ENCODE measurements at places on chromosomes 5 and 9. TPM values are rescaled to one million over a fixed set of nuclear protein-coding genes. Genes with fewer than 3 reads are reported as not detected.

GRCh38 chr5:42285230-42285629 lies 138.0 kb upstream of the GHR start:
- DNase-seq, result no peak

DNA sequence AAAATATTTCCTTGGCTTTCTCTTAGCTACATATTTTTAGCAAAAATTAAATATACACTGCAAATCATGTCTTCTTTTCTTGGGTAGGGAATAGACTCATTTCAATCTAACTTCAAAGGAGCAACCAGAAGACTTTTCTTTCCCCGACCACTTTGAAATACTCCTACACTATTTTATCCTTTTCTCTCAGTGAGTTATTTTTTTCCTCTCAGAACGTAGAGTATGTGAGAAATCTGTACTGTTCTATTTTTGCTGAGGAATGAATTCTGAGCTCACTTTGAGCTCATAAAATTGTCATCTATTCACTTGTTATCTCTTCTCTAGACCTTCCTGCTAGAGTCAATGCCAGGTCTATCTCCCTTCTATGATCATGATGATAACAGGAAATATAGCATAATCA lies 22.2 kb upstream of the DAPK1 start:
- no peak for DNase-seq

DNA sequence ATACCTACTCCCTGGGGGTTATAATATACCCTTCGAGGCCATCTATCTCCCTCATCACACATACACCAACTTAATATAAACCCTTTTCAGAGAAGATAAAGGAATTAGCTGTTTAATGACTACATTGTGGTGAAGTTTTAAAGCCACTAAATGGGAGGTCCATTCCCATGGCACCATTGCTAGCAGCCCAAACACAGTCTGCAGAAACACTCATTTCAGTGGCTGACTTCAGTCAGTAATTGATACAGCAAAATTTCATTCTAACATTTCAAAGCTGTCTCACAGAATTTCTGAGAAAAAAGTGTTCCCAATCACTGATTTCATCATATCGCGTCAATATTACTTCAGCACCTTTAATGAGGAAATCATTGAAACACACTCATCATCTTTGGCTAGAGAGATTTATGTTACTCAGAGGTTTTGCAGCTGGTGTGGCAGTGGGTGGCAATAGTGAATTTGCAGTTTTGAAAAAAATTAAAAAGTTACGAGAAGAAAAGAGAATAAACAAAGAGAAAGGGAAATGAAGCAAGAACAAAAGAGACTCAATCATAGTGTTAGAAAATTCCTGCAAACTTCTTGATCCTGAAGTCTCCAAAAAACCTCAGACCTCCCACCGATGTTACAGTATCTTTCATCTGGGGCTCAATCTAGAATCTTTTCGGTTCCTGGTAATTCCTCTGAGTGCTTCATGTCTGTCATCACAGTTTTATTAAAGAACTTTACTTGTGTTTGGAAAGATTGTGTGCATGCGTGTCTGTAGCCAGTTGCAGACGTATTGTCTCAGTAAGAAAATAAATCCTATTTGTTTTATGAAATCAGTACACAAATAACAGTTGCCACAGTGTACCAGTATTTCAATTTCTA lies 105.0 kb downstream of the ERCC6L2 start:
- DNase-seq, result no peak

DNA sequence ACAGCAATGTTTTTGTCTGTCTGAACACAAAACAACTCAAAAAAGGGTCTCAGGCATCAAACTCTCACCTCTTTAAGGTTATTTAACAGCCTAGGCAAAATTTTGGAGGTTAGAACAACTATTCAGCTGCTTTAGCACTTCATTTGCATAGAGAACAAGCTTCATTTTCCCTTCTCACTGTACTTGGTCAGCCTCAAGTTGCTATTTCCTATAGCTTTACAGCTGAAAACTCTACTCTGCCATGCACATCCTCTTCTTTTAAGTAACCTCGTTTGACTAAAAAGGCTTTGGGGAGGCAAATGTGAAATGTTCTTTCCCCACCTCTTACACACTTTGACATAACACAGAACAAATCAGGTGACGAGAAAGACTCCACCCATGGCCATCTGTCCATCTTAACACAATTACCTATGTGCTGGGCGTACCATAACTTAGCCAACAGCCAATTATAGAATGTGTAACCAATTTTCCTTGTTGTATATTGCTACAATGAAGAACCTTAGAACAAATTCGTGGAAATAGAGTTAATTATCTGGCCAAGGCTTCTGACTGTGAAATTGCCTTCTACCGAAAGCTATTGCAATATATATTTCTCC lies 195.7 kb downstream of the DCP2 start:
- DNase-seq, result no peak

GRCh38 chr9:117682955-117683710 lies 21.1 kb upstream of the TLR4 start:
- DNase-seq, result no peak

DNA sequence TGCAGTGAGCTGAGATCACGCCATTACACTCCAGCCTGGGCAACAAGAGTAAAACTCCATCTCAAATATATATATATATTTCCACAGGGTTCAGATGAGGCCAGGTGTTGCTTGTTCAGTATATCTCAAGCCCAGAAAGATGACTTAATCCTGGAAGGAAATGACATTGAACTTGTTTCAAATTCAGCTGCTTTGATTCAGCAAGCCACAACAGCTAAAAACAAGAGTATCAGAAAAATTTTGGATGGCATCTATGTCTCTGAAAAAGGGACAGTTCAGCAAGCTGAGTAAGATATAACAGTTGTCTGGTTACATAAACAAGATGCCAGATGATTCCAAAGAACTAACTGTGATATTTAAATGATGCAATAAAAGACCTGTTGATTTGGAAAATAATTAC lies 352.0 kb downstream of the KCTD16 start:
- DNase-seq, result no peak

DNA sequence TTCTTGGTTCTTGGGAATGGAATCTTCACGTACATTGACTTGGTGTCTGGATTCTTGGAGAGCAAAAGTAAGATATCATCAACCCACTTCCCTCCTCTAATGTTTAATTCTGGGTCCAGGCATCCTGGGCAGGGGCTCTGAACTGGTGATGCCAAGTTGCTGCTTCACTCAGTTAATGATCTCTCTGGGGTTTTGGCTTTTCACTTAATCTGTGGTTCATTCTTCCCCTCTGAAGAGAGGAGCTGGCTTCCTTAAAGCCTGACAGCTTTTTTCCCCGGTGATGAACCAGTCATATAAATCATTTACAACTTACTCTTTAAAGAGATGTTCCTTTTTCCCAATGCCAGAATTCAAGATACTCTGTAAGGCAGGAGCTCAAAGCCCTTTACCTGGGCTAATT lies 65.9 kb downstream of the ARHGAP26 start:
- no peak for DNase-seq

DNA sequence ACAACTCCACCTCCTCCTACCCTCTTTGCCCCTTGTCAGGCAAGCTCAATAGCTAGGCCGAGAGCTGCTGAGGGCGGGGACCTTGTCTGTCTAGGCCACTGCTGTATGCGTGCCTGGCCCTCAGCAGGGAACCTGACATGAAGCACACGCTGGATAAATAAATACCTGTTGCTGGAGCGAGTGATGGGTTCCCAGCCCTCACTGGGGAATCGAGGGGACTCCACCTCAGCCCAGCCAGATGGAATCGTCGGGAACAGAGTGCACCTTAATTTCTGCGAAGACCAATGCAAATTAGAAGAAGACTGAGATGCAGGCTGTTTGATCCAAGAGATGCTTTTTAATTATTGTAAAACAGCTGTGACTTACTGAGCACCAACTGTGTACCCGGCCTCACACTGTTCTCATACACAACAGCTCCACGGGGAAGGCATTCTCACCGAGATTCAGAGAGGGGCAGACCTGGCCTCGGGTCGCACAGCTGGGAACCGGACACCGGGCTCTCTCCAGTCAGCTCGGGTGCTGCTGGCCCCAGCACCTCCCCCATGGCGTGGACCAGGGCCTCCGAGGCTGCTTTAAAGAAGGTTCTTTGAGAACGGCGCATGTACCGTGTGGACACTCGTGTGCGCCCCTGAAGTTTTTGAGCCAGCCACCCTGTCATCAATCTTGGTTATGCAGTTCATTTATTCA lies 109.7 kb upstream of the IER5L start:
- no peak for DNase-seq

DNA sequence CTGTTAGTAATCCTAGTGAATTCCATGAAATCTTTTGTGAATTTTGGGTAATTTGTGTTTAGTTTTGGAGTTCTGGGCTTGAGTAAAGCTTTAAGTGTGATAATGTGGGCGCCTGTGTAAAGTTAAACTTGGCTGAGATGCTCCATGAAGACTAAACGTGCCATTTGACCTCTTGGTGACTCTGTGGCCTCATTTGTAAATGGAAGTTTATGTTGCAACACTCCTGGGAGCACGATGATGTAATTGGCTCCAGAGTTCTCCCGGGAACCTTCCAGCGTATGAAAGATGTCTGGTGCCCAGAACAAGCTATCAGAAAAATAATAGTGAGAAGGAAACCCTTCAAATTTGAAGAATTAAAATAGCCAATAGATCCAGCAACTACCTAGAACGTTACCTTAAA lies 981.2 kb downstream of the TLE4 start:
- DNase-seq, result peak; percentile 38

GRCh38 chr9:12702160-12702758 lies 9.1 kb downstream of the TYRP1 start:
- no peak for DNase-seq

- DNase-seq, result no peak
Measured at GRCh38 chr5:90675222-90675621, 116.6 kb downstream of the ADGRV1 start.

GRCh38 chr5:145797336-145797735 lies 37.8 kb downstream of the PRELID2 start:
- no peak for DNase-seq

- no peak for DNase-seq
Measured at GRCh38 chr5:177447611-177448243, 1.1 kb downstream of the PRR7 start.

Gene GRM6
- not detected for total RNA-seq

Gene TNFSF8
- total RNA-seq, result 0.28 TPM

Gene FBXL7
- 1.1 TPM for total RNA-seq

Gene CDO1
- 472 TPM for total RNA-seq

Gene NFX1
- total RNA-seq, result 14.1 TPM

All from liver (tissue), 10 donors.